ENCODE measurements at places on chromosomes 4 and X.
A peak's percentile ranks its signal among the peaks of the same experiment; 100 is the strongest.

DNA sequence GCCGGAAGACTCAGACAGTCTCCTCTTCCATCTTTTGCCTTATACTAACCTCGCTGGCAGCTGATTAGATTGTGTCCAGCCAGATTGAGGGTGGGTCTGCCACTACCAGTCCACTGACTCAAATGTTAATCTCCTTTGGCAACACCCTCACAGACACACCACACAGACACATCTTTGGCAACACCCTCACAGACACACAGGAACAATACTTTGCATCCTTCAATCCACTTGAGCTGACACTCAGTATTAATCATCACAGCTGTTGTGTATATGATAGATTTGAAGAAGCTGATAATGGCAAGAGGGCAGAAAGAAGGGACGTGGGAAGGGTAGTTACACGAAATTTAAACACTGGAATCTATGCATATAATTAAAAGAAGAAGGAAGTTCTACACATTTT lies 139.5 kb downstream of the ANKRD50 start:
- no peak for DNase-seq

DNA sequence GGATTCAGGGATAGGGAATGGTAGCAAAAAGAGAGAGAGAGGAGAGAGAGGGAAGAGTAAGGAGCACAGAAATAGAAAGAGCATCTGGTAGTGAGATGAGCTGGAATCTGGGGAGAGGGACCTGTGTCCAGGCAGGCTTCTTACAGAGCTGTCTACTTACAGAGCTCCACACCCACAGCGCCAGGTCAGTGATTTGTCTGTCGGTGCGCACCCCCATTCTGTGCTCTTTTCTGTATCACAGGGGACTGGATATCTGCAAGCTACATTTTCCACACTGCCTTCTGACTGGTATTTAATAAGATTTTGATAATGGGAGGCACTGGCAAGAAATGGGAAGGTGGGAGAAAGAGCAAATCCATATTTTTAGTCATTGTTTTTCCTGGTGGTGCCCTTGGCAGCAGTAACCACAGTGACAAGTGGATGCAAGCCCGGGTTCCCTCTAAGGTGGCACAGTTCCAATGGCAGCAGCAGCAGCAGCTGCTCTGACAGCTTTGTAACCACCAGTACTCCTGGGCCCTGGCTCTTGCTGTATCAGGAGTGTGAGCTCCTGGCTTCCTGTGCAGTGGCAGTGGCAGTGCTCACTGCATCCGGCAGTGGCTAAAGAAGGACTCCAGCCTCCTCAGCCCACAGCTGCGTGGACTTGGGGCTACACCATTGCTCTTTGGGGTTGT lies 300.5 kb downstream of the TRIML1 start:
- DNase-seq: no peak

GRCh38 chr4:82642331-82642730 lies 80.5 kb upstream of the TMEM150C start:
- DNase-seq: no peak

GRCh38 chrX:32448945-32449344 lies 762.4 kb downstream of the DMD start:
- no peak for DNase-seq

- peak; percentile 42 for DNase-seq
Measured at GRCh38 chrX:141176586-141177451, at the start of gene LDOC1. Gene LDOC1 (minus strand): TSS chrX:141177129. CDS start chrX:141177021, 108 bp downstream.

- no peak for DNase-seq
Measured at GRCh38 chr4:17957688-17958087, 63.9 kb downstream of the LCORL start.

DNA sequence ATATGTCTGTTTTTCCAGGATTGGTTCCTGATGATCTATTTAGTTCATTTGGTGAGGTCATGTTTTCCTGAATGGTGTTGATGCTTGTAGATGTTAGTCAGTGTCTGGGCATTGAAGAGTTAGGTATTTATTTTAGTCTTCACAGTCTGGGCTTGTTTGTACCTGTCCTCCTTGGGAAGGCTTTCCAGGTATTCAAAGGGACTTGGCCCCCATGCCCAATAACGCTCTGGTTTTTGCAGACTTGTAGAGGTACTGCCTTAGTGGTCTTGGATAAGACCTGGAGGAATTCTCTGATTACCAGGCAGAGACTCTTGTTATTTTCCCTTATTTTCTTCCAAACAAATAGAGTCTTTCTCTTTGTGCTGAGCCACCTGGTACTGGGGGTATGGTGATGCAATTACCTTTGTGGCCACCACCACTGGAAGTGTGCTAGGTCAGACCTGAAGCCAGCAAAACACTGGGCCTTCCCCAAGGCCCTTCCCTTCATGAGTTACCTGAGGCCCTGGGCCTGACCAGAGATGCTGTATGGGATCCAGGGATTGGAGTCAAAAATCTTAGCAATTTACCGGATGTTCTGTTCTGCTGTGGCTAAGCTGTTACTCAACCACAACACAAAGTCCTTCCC lies 63.3 kb upstream of the RXFP1 start:
- DNase-seq: no peak

DNA sequence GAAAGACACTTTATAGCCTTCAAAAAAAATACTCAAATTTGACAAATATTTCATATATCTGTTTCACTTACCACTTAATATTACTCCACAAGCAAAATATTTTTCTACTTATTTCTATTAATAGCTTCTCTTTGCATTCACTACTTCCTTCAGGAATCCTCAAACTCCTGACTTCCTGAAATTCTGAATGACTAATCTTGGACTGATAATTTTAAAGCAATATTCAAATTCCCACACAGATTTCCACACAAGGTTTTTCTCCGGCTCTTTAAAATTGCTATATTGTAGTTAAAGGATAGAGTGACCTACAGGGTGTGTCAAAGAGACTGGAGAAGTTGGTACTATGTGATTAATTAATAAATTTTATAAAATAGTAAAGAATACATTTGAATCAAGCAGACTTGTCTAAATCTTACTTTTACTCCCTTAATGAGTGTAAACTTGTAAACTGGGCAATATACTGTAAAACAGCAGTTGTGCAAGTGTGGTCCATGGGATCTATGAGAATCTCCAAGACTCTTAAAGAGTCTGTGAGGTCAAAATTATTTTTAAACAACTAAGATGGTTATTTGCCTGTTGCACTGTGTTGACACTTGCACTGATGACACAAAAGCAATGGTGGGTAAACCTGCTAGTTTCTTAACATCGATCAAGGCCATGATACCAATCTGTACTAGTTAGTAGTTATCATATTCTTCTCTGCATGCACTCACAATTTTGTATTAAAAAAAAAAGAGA lies 44.5 kb downstream of the ANKRD17 start:
- DNase-seq: no peak

DNA sequence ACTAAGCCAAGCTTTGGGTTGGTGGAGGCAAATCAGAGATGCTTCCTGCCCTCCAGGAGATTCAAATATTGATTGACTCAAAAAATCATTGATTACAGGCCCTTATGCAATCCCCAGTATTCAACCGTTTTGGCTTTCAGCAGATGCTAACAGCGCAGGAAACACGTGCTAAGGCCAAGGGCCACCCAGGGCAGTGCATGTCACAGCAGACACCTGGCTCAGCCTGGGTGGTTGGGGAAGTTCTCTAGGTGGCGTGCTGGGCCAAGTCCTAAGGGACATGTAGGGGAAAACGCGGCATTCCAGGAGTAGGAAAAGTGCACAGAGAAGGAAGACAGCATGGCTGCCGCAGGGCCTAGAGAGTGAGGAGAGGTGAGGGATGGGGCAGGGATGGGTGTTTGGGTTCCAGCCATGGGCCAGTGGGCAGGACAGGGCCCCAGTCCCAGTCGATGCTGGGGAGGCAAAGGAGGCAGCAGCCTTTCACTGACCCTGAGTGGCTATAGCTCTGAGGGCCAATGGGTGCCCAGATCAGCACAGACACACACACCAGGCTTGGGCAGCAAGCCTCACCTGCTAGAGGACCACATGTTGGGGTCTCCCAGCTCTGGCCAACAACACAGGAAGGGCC lies 239.1 kb downstream of the EVC2 start:
- DNase-seq: no peak

Measured in omental fat pad (tissue), 4 donors.